ENCODE measurements at places on chromosomes 5 and 9.

DNA sequence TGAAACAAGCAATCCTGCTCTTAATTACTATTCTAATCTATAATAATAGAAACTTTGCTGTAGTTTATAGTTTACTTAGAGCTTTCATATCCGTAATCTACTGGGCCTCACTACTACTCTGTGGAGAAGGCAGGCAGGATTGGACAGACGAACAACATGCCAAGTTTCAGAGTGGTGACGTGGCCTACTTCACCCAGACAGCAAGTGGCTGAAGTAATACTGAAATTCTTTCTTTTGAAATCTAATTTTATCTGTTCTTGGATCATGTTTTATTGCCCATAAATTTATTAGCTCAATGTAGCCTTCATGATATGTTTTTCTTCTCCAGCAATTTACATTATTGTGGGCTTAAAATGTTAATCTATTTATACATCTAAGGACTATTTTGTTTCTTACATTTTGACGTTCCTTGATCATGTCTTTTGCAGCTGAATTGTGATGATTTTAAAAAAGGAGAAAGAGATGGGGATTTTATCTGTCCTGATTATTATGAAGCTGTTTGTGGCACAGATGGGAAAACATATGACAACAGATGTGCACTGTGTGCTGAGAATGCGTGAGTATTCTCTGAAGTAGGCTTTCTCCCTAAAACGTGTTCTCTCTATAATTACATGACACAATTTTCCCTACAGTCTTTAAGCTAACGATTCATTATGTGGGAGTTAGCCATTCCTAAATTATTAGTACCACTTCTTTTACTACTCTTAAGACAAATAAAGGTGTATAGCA is 22.4 kb downstream of the SPINK5 start:
- no peak for DNase-seq

DNA sequence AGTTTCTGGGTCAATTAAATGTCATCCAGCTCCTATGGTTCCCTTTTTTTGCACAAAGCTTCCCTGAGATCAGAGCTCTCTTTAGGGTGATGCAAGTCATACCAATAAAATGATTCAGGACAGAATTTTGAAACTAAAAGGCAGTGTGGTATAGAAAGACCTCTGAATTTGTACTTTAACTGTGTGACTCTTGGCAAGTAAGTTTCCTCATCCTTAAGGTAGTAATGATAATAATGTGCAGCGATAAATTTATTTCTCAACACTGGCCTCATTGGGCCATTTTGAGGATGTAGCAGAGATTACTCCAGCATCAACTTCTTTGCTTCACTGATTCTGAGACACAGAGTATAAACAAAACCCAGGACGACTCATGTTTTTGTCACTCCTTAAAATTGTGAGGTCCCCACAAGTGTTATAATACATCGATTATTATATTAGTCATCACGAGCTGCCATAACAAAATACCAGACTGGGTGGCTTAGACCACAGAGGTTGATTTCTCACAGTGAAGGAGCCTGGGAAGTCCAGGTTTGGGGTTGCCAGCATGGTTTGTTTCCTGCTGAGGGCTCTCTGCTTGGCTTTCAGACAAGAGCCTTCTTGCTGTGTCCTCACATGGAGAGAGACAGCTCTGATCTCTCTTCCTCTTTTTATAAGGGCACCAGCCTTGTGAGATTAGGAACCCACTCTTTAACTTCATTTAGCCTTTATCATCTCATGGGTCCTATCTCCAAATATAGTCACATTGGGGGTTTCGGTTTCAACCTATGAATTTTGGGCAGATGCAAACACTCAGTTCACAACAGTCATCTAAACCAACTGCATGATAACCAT is 293.0 kb downstream of the ZNF608 start:
- DNase-seq: peak; percentile 69

GRCh38 chr5:178468196-178468685 is 122.0 kb downstream of the COL23A1 start:
- DNase-seq: no peak

DNA sequence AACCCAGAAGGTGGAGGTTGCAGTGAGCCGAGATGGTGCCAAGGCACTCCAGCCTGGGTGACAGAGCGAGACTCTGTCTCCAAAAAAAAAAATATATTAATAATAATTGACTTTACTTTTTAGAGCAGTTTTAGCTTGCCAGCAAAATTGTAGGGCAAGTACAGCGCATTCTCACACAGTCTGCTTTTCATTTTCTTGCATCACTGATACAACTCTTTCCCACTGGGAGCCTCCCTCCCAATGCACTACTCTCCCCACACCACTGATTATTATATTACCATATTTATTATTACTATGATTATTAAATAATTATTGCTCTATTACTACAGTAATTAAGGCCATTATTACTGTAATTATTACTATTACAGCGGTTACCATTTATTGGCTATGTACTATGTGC is 212.8 kb downstream of the GNA14 start:
- DNase-seq: no peak

GRCh38 chr5:154841273-154841661 is 9.1 kb downstream of the FAXDC2 start:
- DNase-seq: no peak

- DNase-seq: no peak
These were observed 41.4 kb downstream of the PUM3 start for GRCh38 chr9:2802494-2802921.

DNA sequence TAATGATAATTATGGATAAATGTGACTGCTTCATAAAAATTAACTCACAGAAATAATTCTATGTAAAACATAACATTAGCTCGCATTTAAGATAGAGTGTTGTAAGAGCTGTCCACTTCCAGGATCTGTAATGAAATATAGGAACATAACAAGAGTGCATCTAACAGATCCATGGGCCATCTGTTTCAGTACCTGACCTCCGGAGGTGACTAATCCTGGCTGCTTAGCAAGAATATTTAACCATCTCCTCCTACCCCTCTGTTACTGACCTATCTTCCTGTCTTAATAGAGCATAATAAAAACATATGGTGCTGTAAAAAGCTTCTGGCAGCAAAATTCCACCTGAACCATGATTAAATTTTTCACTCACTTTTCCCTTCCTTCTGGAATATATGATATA is 7.1 kb downstream of the PLCXD3 start:
- DNase-seq: no peak

- no peak for DNase-seq
These were observed 41.8 kb upstream of the ROR2 start for GRCh38 chr9:91991721-91992341.

All from germinal center (tissue), 1 donor.